ENCODE measurements at places on chromosomes 3 and 15. TPM values are rescaled to one million over a fixed set of nuclear protein-coding genes. Genes with fewer than 3 reads are reported as not detected.

RASL12 gene
- not detected for total RNA-seq

XCR1 gene
- total RNA-seq = not detected

LEKR1 gene
- total RNA-seq = 0.29 TPM

SOX2 gene
- not detected for total RNA-seq

FRMD5 gene
- 0.51 TPM for total RNA-seq

RPL32 gene
- 1,005 TPM for total RNA-seq

RBPMS2 gene
- not detected for total RNA-seq

TTLL13 gene
- total RNA-seq = 0.07 TPM

AGBL1 gene
- total RNA-seq = not detected

CD200R1L gene
- not detected for total RNA-seq

STOML1 gene
- 33.0 TPM for total RNA-seq

UNC45A gene
- total RNA-seq = 99.4 TPM

CYP11A1 gene
- total RNA-seq = not detected

OR5H2 gene
- not detected for total RNA-seq

CCPG1 gene
- 98.8 TPM for total RNA-seq

P2RY14 gene
- total RNA-seq = not detected

C3orf52 gene
- 8.8 TPM for total RNA-seq

ZNF35 gene
- total RNA-seq = 5.7 TPM
